ENCODE measurements at places on chromosomes 11 and 22. TPM values are rescaled to one million over a fixed set of nuclear protein-coding genes. Genes with fewer than 3 reads are reported as not detected.

SLC22A12 gene
- total RNA-seq: not detected

RHOD gene
- 16.8 TPM for total RNA-seq

TEX54 gene
- not detected for total RNA-seq

TMEM41B gene
- 75.4 TPM for total RNA-seq

MMP1 gene
- total RNA-seq: 1,928 TPM

NUMA1 gene
- 132 TPM for total RNA-seq

ZBTB44 gene
- 17.7 TPM for total RNA-seq

PRDM11 gene
- total RNA-seq: 3.8 TPM

MUC2 gene
- total RNA-seq: not detected

FAM111B gene
- total RNA-seq: 6.4 TPM

CDC45 gene
- 11.2 TPM for total RNA-seq

PRODH gene
- total RNA-seq: 0.06 TPM

OR51I1 gene
- total RNA-seq: 0.06 TPM

CLCF1 gene
- total RNA-seq: 7.7 TPM

SMC1B gene
- total RNA-seq: 0.13 TPM

C11orf87 gene
- total RNA-seq: under 0.01 TPM

OR8A1 gene
- total RNA-seq: not detected

CASP1 gene
- 34.4 TPM for total RNA-seq

GPHA2 gene
- total RNA-seq: not detected

MUC6 gene
- total RNA-seq: not detected

PLAAT2 gene
- not detected for total RNA-seq

IGF2 gene
- total RNA-seq: under 0.01 TPM

OAF gene
- 14.0 TPM for total RNA-seq

COMMD9 gene
- total RNA-seq: 28.5 TPM

LUZP2 gene
- total RNA-seq: 0.12 TPM

OR8D4 gene
- not detected for total RNA-seq

PPP2R5B gene
- 10.3 TPM for total RNA-seq

TNNT3 gene
- 0.25 TPM for total RNA-seq

P2RY6 gene
- total RNA-seq: 2.6 TPM

INS gene
- total RNA-seq: not detected

TSKU gene
- 6.3 TPM for total RNA-seq

SYCE3 gene
- total RNA-seq: not detected

CCS gene
- 60.5 TPM for total RNA-seq

RNF169 gene
- total RNA-seq: 19.8 TPM

GGTLC2 gene
- not detected for total RNA-seq

FXYD2 gene
- not detected for total RNA-seq

RAPSN gene
- total RNA-seq: 0.19 TPM

RAB39A gene
- total RNA-seq: not detected

POTEH gene
- not detected for total RNA-seq

TMPRSS13 gene
- not detected for total RNA-seq
